Posterior cingulate gyrus (tissue), 11 donors: ENCODE measurements at places on chromosomes 3 and 15.

- no peak for DNase-seq
Observed at GRCh38 chr15:64222573-64223366, 59.9 kb upstream of the PPIB start.

DNA sequence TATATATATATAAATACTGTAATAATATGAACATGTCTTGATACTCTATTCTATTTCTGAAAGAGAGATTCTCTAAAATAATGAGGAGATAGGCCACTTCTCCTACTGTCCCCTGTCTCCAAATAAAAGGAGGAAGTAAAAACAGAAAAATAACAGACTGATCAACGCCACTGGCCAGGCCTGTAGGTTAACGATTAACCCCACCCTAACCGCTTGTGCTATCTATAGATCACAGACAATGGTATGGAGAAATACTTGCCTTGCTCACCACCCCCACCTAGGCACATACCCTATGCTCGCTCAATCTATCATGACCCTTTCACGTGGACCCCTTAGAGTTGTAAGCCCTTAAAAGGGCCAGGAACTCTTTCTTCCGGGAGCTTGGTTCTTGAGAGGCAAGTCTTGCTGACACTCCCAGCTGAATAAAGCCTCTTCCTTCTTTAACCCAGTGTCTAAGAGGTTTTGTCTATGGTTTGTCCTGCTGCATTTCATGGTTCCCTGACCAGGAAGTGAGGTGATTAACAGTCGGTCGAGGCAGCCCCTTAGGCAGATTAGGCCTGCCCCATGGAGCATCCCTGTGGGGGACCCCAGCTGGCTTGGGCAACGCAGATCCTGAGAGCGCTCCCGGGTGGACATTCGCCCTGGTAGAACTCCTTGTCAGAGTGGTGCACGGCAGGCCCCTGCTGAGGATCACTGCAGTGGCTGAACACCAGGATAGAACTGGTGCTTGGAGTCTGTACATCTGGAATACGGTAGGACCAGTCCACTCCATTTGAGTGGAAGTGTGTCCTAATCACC lies 521.8 kb upstream of the CNTN3 start:
- DNase-seq = no peak

DNA sequence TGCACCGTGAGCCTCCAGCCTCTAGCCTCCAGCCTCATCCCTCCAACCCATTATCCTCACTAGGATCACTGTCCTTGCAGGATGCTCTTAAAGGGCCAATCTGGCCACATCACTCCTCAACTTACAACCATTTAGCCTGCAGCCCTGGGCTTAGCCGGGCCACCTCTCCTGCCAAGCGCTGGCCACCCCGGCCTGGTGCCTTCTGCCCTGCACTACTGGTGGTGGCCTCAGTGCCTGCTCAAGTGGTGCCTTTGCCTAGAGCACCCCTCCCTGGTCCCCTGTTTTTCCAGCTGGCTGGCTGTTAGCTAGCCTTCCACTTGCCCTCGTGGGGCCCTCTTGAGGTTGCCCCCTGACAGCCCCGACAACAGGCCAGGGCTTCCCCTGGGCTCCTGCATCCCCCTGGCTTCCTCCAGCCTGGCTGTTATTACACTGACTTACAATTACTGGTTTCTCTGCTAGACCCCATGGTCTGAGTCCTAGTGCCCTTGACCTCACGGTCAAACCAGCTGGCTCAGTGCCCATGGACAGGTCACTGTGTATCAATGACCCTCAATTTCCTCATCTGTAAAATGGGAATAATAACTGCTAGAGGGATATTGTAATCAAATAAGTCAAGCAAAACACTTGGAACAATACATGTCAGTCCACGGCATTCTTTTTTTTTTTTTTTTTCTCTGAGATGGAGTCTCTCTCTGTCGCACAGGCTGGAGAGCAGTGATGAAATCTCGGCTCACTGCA lies 15.5 kb downstream of the ATP2B2 start:
- no peak for DNase-seq

- no peak for DNase-seq
Observed at GRCh38 chr3:78754066-78754743, 1013.6 kb downstream of the ROBO1 start.

- no peak for DNase-seq
Observed at GRCh38 chr3:8201886-8202285, 299.7 kb upstream of the LMCD1 start.

- DNase-seq = no peak
Observed at GRCh38 chr3:15387171-15387581, 40.2 kb downstream of the METTL6 start.

DNA sequence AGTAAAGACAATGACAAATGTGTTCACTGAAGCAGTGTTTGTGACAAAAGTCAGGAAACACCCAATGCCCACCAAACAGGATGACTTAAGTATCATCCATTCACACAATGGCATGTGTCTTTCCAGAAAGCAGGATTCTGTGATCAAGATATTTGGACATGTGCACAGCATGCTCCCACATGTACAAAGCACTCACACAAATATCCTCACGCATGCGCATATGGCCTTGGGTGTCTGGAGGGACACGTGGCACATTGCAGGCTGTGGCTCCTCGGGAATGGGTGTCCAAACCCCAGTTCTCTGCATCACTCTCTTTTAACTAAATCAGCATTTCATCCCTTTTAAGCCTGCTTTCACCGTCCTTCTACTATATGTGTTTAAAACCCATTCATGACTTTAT lies 130.5 kb downstream of the KLF13 start:
- DNase-seq = no peak

DNA sequence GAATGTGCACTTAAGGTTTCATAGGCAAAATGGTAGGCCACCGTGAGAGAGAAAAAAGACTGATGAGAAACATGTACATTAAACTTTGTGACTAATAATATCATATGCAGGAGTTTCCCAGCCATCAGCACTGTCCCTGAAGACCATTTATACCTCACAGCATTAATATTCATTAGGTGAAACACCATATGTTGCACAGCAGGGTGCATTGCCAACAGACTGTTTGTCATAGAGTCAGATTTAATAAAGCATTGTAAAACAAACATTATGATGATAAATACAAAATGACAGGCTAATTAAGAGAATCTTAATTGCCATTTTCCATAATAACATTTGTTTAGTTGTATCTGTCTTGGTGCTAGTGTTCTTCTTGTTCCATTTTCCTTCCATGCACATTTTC lies 578.3 kb downstream of the EPHA3 start:
- no peak for DNase-seq

- no peak for DNase-seq
Observed at GRCh38 chr3:33287672-33288282, 10.5 kb downstream of the FBXL2 start.

DNA sequence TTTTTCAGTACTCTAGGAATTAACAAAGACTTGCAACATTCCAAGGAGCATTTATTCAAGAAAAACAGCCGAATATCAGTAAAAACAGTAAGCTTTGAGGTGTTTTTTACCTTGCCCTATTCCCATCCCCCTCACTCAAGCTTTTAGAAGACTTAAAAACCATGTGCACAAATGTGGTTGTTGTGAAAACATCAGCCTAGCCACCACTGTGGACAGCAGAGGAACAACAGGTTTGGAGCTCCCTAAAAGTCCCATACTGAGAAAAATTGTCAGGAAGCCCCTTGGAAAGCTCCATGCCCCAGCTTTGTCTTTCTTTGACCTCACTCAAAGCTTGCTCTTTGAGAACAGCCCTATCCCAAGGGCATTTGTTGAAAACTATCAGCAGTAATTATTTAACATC lies 34.7 kb upstream of the RSL24D1 start:
- DNase-seq = no peak

DNA sequence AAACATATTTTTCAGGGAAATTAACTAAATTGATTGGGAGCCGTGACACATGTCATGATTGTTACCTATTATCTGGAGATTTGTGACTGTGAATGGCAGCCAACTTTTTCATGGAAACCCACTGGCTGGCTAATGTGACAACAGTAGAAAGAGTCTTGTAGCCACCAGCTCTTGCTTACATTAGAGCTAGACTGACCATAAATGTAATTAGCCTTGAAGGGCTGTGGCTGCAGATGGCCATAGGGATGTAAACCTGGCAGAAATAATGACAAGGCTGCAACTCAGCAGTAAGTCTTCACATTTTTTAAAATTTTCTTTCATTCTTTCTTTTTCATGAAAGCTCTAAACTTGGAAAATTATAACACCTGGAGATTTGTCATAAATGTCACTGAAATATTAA lies 168.2 kb upstream of the ROBO2 start:
- no peak for DNase-seq

- peak; percentile 61 for DNase-seq
Observed at GRCh38 chr3:53375019-53375418, 27.7 kb upstream of the DCP1A start.

DNA sequence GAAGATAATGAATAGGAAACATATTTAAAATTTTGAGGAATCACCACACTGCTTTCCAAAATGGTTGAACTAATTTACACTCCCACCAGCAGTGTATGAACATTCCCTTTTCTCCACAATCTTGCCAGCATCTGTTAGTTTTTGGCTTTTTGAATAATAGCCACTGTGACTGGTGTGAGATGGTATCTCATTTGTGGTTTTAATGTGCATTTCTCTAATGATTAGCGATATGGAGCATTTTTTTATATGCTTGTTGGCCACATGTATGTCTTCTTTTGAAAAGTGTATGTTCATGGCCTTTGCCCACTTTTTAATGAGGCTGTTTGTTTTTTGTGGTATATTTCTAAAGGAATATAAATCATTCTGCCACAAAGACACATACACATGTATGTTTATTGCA lies 166.3 kb downstream of the NECTIN3 start:
- no peak for DNase-seq

GRCh38 chr3:80043226-80043625 lies 275.4 kb upstream of the ROBO1 start:
- no peak for DNase-seq
